Stimulated activated CD4-positive, alpha-beta T cell treated with anti-CD3 and anti-CD28 coated beads, TNF-alpha, amount 100 ng/mL, for 24 hours (primary cell): ENCODE measurements at places on chromosomes 16 and 17.

DNA sequence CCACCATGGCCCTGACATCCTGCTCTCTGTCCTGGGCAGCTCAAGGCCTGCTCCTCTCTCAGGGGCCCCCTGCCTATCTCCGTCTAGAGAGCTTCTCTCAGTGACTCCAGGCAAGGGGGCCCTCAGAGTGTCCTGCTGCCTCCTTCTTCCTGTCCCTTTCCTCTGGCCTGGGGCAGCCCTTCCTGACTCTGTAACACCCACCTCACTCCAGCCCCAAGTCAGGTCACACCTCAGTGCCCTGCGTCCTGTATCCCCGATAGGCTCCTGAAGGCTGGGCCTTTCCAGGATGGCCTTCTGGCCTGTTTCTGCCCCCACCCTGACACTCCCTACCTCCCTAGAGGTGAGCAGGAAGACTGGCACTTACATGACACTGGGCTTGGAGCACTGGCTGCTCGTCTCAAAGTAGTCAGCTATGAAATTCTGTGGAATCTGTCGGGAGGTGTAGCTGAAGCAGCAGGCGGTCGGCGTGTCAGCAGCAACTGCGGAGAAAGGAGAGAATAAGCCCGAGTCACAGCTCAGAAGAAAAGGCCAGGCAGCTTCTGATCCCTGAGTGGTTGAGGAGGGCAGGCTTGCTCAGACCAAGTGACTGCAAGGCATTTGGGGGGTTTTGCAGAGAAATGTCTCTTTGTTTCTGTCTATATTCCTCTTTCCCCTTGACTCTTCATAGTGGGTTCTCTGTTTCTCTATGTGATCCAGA, 976 bp downstream of the CCL3L1 start:
- no peak for DNase-seq

GRCh38 chr16:608019-608418, 18.2 kb downstream of the RAB40C start:
- peak; percentile 65 for DNase-seq

DNA sequence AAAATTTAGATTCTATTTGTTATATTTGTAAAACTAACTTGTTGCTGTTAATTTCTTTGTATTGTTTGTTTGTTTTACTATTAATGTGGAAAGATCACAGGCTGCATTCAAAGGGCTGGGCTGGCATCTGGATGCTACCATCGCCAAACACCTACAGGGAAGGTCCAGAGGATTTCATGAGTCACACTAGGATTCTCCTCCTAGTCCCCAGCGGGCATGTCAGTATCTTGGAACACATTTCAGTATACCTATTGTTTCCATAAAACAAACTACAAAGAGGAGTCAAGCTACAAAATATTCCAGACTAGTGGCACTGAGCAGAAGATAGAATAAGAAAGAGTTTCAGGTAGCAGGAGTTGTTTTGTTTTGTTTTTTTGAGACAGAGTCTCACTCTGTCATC, 55.3 kb downstream of the NOG start:
- no peak for DNase-seq

DNA sequence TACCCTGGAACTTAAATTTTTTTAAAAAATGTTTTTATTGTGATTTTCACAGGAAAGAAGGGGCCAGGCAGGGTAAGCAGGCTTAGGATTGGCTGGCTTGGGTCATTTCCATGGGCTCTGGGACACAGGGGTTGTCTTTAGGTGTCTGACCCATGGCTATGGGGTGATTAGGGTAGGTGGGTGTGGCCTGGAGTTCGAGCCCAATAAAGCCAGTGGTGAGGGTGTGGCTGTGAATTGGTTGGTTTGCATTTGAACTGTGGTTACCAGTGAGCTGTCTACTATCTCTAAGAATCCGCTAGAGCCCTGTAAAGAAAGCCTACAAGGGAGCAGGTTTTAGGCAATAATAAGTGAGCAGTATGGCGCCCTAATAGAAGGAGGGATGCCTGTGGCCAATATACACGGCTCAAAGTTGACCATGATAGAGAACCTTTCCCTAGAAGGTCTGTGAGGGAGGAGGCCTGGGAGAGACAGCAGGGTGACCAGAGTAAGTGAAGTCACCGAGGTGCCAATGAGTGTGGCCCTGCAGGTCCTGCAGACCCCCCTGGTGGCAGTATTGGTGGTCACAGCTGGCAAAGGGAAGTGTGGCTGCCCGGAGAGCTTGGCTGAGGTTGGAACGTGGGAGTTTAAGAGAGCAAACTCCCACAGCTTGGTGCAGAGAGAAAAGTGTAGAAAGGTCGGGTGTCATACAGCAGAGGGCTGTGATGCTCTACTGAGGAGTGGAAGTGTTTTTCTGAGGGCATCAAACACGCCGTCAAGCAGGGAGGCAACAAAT, 454.0 kb downstream of the WWOX start:
- DNase-seq, result no peak

DNA sequence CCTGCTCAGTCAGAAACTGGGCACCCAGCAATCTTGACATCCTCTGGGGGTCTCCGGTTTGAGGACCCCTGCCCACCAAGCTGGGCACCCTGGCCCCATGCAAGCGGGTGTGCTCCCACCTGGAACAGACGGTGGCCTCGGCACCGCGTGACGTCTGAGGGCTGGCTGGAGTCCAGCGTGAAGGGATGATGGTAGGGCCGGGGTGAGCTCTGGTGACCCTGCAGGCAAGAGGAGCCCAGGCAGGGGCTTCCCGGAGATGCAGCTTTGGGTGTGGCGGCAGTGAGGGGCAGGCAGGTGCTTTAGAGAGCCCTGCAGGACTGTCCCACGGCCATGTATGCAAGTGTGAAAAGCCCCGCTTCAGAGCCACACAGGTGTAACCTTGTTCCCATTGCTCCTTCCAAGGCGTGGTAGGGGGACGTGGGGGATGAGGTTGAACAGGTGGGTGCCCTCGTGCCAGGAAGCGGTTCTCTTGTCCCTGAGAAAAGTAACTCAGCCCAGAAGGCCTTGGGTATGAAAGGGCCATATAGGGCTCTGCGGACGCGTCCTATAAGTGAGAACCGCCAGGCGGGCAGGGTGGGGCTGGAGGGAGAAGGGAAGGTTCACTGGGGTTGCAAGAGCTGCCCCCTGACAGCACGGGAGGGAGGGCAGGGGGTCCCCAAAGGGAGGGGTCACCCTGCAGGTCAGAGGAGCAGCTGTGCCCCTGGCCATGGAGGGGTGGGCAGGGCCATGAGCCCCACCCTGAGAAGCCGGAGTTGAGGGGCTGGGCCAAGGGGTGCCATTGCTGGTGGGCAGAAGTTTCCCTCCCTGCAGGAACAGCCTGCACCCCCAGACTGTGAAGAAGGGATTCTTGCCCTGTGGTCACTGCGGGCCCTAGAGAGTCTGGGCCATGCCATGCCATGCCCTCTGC, 9.2 kb downstream of the RGS11 start:
- DNase-seq, result no peak

DNA sequence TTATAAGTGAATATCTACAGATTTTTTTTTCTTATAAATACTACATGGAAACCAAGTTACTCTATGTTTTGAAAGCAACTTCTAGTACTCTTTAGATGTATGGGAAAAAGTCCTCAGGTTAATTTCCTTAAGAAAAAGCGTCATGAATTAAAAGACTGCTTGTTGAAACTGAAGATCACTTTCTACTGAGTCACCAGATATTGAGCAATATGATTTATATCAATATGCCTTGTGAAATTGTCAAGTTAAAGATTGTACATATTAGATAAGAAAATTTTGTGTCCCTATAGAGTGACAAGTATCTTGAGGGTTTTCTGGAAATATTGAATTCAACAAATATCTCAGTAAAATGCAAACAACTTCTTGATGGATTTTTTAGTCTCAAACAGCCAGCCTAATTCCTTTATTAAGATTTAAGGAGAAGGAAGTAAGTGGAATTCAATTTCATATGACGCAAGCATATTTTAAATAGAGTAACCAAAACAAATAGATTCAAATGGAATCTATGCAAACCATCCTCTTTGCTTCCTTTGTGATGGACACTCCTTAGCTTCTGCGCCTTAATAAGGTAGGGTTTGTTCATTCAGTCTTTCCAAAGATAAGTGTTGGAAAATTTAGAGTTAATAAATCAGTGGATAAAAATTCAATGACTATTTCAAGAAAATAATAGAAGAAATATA, 16.6 kb downstream of the KRT12 start:
- DNase-seq, result no peak

GRCh38 chr17:64320613-64321553, 57.8 kb upstream of the TEX2 start:
- peak; percentile 20 for DNase-seq

DNA sequence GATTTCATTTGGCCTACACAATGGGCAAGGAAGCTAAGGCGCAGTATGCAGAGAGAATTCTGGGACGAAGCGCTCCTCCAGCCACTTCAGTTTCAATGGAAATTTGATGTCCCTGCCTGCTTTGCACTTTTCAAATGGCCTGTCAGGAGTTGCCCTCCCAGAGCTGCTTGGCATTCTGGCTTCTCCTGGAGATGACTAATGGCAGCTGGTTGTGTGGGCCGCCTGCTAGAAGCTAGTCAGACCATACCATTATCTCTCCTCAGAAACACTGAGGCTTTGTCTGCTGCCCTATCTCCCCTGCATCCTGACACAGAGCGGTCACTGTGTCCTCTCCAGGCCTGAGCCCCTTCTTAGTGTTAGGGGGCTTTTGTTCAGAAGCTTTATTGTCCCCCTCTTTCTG, 180.1 kb downstream of the SPECC1 start:
- DNase-seq, result no peak

DNA sequence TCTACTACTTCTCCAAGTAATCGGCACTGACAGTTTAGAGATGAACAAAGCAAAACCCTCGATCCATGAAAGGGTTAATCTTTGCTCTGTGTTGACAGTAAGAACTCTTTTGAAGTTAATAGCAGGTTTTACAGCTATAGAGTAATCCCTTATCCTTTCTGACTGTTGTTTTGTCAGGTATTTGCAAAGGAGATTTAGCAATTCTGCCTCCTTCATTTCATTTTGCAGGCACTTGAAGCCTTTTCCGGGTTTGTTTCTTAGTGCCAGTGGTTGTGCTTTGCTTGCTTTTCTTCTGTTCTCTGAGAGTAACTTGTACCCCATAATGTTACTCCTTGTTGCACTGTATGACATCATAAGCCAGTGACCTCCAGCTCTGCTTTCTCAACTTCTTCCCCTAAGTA, 64.5 kb downstream of the TANGO6 start:
- DNase-seq, result no peak

- DNase-seq, result no peak
Measured at GRCh38 chr16:19132898-19133297, 19.1 kb downstream of the ITPRIPL2 start.

DNA sequence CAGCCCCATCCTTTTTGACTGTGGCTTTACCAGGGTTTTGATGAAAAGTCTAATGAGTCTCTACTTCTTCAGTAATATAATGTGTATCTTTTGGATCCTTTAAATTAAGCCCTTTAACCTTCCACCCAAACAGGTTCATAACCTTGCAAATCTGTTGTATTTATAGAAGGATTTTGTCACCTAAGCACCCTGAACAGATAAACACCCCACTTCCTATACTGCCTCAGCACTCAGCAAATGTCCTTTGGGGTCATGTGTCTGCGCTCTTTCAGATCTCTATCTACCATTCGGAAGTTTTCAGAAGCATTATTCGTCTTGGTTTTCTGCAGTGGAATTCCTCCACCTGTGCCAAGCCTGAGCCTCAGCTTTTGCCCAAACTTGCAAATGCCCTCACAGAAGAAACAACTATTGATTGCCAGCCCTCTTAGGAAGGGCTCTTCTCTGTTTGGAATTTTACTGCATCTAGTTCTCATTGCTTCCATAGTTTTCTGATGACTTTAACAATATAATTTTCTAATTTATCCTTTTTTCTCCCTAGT, 214.8 kb upstream of the KCNJ16 start:
- DNase-seq, result no peak

DNA sequence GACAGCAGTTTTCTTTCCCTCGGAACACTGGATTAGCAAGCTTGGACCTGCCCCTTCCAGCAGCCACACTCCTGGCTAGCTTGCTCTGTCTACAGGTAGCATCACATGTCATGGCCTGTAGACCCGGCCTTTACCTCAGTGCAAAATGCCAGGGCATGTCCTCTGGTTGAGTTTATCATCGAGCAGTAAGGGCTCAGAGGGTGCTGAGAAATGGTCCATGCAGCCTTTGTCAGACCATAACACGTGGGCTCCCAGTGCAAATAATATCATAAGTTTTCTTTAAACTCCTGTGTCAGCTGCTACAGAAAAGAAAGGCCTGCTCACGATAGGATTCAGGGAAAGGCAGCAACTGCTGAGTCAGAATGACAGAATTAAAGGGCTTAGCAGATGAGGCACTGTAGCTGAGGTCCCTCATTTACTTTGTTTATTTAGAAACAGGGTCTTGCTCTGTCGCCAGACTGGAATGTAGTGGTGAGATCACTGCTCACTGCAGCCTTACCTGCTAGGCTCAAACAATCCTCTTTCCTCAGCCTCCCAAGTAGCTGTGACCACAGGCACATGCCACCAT, 8.0 kb upstream of the GNA13 start:
- no peak for DNase-seq

DNA sequence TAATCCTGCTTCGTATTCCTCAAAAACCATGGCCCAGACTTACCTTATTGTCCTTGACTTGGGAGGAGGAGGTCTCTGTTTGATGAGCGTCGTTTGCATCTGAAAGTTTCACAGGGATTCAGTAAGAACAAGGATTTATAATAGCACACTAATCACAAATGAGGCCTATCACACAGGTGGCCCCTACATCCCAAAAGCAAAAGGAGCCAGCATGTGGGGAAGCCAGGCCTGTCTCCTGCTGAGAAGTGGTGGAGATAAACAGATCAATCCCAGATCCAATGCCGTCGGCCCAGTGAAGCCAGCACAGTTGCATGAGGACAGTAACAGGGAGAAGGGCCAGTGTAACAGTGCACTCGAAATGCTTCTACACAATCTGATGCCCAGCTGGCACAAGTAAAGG, 13.3 kb upstream of the EVPL start:
- no peak for DNase-seq

DNA sequence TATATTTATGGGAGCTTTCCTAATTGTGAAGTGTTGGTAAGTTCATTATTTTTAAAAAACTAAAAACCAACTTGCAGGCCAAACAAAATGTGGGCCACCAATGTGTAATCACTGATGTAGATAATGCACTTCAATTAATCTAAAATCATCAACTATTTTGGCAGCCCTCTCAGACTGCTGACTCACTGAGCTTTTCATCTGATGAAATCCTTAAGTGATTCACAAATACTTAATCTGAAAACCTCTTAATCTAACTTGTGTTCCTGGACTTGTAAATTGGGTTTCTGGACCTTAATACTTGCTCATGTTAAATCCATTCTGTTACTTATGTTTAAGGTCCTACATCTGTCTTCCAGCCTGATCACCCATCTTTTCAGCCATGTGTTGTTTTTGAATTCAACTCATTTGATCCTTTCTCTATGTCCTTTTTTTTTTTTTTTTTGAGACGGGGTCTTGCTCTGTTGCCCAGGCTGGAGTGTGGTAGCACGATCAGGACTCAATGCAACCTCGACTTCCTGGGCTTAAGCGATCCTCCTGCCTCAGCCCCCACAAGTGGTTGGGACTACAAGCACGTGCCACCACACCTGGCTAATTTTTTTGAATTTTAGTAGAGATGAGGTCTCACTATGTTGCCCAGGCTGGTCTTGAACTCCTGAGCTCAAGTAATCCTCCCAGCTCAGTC, 39.0 kb downstream of the PRKCB start:
- DNase-seq, result no peak

DNA sequence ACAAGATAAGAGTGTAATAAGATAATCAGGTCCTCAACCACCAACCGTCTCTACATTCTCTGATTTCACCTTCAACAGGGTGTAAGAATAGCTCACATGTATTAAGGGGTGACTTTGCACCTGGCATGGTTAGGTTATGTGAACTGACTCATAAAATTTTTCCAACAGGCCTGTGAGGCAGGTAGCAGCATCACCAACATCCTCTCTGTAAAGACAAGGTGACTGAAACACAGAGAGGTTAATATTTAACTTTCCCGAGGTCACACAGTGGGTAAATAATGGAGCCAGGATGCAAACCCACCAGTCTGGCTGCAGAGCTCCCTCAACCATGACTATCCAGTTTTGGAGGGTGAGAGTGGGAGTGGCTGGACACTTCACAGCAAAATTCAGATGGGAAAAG, 317.2 kb downstream of the C16orf95 start:
- DNase-seq, result no peak
